ENCODE measurements at places on chromosomes 7 and 10.

DNA sequence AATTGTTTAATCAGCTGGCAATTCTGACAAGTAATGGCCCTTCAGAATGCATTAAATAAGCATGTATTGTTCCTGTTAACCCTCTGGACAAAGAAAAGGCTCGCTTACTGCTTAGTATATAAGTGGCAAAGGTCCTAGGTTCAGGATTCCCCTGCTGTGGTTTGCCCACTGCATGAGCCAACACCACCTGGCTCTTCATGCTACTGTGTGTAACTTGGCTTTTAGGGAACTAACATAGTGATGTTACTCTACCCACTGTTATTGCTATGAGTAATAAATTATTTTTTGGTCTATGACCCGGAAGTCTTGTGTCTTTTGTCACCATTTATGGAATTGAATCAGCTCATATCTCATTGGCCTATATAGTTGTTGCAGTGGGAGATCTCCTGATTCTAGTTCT is 791.7 kb upstream of the PHF14 start:
- DNase-seq, result no peak

GRCh38 chr10:6586501-6586900 is 6.4 kb upstream of the PRKCQ start:
- no peak for DNase-seq

- DNase-seq, result no peak
Observed at GRCh38 chr7:94012746-94013145, 8.6 kb upstream of the BET1 start.

GRCh38 chr7:64887756-64888508 is 15.1 kb upstream of the ZNF273 start:
- no peak for DNase-seq

DNA sequence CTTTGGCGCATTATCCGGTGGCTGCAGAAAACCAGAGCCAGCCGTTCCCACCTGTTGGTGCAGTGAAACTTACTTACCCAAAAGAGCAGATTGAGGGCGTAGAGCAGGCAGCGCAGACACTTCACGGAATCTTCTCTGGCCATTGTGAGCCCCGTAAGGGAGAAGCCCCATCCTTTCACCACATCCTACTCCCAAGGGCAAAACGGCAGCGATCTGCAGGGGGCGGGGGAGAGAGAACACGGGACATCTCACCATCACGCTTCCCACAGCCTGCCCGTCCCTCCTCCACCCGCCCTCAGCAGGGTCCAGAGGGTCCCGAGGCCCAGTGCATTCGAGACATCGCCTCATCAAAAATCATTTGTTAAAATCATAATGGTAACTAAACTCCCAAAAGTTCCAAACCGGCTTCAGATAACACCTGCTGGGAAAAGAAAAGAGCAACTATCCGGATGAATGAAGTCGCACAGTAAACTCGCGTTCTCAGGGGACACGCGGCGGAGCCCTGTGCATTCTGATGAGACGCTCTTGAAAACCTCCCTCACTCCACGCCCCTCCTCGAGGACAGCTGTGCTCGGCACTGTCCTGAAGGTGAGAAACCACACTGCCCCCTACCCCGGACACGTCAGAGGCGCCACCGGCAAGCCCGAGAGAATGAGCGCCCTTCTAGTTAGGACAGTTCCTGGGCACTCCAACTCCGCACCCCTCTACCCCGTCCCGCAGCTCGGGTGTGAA is 1.2 kb downstream of the TSPAN12 start:
- DNase-seq, result peak; percentile 2

DNA sequence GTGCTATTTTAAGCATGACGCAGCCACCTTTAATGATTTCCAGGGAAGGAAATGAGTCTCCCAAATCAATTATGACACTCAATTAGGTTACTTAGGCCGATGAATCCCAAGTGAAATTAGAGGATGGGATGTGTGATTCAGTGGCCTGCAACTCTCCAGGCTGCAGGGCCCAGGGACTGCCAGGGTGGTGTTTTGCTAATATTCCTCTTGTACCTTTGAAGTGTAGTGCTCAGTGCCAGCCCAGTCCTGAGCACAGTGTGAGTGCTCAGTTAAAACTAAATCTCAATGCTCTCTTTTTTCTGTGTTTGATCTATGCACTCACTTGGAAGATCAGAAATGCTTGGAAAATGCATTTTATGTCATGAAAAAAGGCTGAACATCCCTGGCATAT is 51.6 kb downstream of the SEM1 start:
- no peak for DNase-seq

DNA sequence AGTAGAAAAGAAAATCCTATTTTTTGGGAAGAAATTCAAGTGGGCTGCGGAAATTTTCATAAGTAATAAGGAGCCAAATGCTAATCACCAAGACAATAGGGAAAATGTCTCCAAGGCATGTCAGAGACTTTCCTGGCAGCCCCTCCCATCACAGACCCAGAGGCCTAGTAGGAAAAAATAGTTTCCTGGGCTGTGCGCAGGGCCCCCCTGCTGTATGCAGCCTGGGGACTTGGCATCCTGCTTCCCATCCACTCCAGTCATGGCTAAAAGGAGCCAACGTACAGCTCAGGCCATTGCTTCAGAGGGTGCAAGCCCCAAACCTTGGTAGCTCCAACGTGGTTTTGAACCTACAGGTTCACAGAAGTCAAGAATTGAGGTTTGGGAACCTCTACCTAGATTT is 12.8 kb upstream of the POT1 start:
- no peak for DNase-seq

DNA sequence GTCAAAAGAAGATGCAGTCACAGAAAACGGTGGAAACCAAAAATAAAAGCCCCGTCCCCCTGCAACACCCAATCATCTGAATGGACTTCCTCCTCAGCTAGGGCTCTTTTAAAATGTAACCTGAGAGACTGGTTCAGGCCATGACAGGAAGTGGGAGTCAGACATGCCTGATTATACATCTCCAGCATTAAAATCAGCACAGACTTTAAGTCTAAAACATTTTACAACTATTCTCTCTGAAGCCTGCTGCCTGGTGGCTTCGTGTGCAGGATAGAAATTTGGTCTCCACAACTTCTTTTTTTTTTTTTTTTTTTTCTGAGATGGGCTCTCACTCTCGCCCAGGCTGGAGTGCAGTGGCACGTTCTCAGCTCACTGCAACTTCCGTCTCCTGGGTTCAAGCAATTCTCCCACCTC is 30.3 kb downstream of the HACD1 start:
- DNase-seq, result peak; percentile 44

GRCh38 chr7:149398195-149398820 is 62.6 kb downstream of the ZNF777 start:
- no peak for DNase-seq
